ENCODE measurements at places on chromosomes 1 and 21.

- peak; percentile 69 for DNase-seq
- no peaks in the 10 kb centered on the region for H3K27me3 ChIP-seq
- H3K4me3 ChIP-seq, result no peak overlapping the region
- no peaks in the 10 kb centered on the region for H3K36me3 ChIP-seq
- H3K27ac ChIP-seq, result no peak overlapping the region
Observed at GRCh38 chr1:184945678-184946412, 28.5 kb downstream of the NIBAN1 start.

GRCh38 chr21:33064623-33065390, 5.1 kb upstream of the OLIG1 start:
- no peaks in the 10 kb centered on the region for H3K4me1 ChIP-seq
- no peak for DNase-seq
- H3K4me3 ChIP-seq, result no peak overlapping the region
- no peaks in the 10 kb centered on the region for H3K36me3 ChIP-seq
- H3K27me3 ChIP-seq, result peaks cover 70% of the 10 kb centered on the region

GRCh38 chr1:233143241-233143640, 152.3 kb downstream of the PCNX2 start:
- H3K27ac ChIP-seq, result no peak overlapping the region
- no peak for DNase-seq
- no peaks in the 10 kb centered on the region for H3K27me3 ChIP-seq
- H3K36me3 ChIP-seq, result no peaks in the 10 kb centered on the region
- peaks cover 4% of the 10 kb centered on the region for H3K4me1 ChIP-seq
- H3K4me3 ChIP-seq, result no peak overlapping the region

DNA sequence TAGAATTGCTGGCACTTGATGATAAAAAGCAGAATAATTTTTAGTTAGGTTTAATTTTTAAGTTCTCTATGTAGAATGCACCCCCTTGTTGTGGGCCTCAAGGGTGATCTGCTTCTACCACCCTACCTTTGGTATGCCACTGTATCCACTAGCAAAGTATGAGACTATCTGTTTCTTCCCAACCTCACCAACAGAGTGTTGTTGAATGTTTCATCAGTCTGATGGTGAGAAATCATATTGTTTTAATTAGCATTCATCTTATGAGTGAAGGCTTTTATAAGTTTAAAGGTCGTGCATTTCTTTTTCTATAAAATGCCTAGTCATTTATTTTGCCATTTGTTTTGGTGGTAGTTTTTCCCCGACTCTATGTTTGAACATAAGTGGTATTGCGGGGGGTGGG, 141.0 kb downstream of the MAGI3 start:
- no peaks in the 10 kb centered on the region for H3K36me3 ChIP-seq
- no peak overlapping the region for H3K4me3 ChIP-seq
- no peak for DNase-seq
- H3K4me1 ChIP-seq, result peaks cover 5% of the 10 kb centered on the region
- H3K27ac ChIP-seq, result no peak overlapping the region

DNA sequence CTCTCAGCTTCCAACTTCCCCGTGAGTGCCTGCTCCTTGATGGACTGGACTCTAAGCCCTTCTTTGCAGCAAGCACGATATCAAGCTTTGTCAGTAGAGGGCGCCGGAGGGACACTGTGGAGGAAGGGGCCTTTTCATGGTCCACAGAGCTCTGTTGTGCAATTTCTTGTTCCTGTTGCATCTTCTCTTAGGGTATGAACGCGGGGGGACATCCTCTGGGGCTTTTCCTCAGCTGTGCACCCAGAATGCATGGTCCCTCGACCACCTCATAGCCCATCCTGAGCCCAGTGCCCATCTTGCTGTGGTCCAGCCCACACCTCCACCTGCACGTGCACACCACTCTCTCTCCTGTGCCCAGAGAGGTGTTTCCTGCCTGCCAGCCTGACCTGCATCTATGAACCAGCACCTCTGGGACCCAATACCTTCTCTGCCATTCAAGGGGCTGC, 556.8 kb downstream of the PTPRU start:
- H3K36me3 ChIP-seq, result no peaks in the 10 kb centered on the region
- no peak overlapping the region for H3K4me3 ChIP-seq
- peak; percentile 72 for DNase-seq
- no peaks in the 10 kb centered on the region for H3K4me1 ChIP-seq
